ENCODE measurements at places on chromosomes 7 and 10.

- DNase-seq: no peak
Observed at GRCh38 chr10:123069246-123069986, 60.6 kb downstream of the ACADSB start.

DNA sequence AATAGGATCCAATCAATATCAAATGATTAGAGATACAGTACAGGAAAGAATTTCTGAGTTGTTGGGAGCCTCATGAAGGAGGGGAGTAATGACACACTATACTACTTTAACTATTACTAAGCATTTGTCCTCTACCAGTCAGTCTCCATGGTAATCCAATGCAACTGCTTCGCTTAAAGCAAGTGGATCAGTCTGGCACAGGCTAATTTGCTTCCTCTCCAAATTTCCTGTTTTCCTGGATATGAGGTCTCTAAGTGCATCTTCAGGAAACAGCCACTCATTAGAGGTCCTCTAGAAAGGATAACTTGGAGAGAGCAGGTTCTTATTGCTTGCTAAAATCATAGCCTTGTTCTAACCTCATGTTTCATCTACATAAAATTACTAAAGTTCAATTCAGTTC, 8.4 kb upstream of the SEPTIN7 start:
- no peak for DNase-seq

GRCh38 chr10:29555746-29556481, 78.9 kb downstream of the SVIL start:
- no peak for DNase-seq

DNA sequence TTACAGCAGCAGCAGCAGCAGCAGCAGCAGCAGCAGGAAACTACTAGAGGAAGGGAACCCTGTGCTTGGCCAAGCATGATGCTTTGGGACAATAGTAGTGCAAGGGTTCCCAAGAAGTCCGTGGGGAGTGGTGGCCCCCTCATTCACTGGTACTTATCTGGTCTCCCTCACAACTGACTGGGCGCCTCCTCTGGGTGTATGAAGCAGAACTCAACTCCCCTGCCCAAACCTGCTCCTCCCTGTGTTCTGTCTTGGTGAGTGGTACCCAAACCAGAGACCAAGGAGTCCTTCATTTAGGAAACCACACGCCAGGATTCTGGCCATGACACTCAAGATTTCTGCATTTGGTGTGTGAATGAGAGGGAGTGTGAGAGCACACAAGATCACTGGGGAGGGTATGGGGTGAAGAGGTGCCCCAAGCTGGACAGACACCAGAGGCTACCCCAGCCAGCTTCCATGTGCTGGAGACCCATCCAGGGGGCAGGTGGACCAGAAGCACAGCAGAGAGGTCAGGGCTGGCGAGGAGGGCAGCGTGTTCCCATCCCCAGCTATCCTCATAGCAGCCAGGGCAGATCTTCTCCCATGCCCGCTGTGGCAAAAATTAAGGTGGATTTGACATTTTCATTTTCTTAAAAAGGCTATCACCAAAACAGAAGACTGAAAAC, 10.6 kb upstream of the ZNF777 start:
- DNase-seq: no peak

DNA sequence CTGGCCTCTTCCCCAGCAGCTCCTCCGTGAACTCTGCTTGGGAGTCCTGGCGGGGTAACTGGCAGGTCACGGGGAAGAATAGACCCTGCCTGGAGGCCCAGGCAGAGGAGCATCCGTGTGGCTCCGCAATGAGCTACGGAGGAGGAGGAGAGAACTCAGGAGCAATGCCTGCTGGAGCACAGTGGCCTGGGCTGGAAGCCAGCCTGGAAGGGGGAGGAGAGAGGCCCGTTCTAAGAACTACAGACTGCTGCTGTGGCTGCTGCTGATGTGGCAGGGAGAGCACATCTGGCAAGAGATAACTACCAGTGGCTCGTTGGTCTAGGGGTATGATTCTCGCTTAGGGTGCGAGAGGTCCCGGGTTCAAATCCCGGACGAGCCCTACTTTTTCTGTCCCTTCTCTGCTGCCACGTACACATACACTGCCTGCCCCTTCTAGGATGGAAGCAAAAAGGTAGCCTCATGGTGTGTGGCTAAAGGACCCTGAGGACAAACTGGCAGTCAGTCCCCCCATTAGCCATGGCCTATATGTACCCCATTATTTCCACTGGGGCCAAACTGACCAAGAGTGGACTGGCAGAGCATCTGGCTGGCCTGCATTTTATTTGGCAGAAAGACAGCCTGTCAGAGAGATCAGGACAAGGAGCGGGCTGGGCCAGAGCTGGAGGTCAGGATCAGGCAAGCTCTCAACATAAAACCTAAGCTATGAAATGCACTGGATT, 7.7 kb upstream of the OPN1SW start:
- no peak for DNase-seq

- DNase-seq: no peak
Observed at GRCh38 chr7:146772601-146773000, 656.0 kb downstream of the CNTNAP2 start.

DNA sequence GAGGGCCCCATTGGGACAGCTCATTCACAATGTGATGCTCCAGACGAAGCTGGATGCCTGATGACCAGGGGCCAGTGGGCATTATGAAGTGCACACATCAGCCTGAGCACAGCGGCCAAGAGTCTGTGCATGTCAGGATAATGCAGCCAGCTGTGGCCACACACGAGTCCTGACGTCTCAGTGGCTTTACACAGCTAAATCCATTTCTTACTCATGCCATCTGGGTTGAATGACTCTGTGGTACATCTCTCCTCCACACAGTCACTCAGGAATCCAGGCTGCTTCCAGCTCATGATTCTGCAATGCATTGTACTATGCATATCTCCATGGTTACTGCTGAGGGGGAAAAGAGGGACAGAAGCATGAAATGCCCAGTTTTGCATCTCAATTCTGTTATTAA, 123.6 kb downstream of the PRLHR start:
- DNase-seq: no peak

GRCh38 chr7:29798422-29798821, 7.9 kb upstream of the WIPF3 start:
- DNase-seq: no peak

DNA sequence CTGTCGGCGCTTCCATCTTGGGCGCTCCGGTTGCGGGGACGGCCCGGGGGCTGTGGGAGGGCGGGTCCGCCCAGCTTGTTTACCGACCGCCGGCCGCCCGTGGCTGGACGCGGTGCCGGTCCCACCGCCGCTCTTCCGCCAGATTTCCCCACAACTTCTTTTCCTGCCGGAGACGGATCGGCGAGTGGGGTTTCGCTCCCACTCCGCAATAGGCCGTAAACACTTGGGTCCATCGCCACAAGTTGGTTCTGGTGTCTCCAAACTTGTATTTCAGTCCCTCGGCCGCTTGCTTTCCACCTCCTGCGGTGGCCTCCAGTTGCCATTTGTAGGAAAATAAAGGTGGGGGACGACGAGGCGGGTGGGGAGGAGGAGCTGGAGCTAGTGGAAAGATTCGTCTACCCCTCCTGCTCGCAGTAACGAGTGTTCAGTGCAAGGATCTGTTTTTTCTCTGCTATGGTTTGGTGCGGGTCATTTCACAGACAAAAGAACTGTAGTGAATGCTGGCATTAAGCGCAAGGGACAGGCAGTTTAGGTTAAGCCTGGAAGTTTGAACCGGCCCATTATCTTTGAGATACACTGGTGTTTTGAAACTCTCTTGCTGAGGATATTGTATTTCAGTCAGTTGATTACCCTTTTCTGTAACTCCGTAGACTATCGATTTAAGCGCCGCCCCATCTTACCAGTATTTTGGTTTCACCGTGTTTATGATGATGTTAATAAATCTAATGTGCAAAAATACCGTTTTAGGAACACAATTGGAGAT, 24.3 kb upstream of the ZRANB1 start:
- peak; percentile 23 for DNase-seq

GRCh38 chr10:126598009-126598408, 72.5 kb downstream of the C10orf90 start:
- DNase-seq: peak; percentile 5

DNA sequence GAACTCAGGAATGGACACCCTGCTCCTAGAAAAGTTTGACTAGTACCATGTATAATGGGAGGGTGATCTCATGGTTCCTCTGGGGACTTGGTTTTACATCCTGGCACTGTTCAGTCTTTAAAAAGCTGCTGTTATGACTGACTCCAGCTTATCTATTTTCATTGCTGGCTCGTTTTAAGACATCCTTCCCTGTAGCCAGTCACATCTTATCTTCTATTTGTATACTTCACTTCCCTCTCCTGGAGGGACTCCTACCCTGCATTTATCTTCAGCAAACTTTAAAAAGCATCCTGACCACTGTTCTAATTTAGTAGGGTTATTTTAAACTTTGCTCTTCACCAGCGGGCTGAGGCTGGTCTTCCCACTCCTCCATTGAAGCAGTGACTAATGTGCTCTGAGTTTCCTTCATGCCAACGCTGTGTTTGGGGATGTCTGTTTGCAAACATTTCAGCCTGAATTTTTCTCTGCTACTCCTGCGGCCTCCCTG, 72.9 kb upstream of the ARMC3 start:
- no peak for DNase-seq

DNA sequence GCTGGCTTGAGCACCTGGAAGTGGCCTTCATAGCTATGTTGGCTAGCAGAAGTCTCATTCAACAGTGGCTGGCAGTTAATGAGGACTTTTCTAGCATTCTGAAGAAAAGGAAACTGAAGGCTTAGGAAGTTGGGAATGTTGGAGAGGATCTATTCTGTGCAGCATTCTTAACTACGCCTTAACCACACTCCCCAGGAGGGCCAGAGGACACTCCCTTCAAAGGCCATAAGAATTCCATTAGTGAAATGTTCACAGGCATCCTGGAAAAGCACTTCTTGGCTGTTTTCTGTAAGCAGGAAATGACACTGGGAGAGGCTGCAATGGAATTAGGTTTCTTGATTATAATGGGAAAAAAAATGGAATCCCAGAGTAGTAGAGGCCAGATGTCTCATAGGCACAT, 188.9 kb downstream of the ARHGAP12 start:
- no peak for DNase-seq

DNA sequence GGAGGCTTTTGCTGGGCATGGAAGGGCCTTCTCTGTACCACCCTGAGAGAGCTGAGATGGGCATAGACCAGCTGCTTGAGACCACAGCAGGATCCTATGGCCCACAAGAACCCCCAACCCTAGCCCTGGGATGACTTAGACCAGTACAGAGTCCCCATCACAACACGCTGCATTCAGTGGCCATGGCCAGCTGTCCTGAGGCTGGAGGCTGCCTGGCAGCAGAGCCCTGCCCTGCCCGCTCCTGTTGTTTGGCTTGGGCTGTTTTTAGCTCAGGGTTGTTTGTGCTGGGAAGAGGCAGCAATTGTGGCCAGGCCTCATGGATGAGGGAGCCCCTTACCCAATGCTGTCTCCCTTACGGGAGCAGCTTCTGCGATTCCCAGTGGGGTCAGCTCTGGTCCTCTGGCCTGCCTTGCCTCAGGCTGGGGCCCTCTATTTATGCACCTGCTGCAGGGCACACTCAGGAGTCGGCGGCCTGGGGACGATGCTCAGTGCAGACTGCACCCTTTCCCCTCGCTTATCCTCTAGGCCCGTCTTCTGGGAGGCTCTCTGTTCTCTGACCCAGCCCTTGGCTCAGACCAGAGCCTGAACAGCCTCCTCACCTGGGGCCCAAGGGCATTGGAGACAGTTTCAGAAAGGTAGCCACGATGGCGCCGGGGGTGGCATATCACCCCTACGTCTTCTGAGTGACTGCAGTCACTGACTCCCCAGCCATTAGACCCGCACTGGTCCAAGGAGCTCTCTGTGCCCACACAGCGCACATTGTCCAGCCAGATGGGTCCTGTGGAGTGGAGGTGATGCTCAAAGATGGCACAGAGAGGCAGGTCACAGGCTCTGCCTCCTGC, 6.3 kb downstream of the LOXL4 start:
- DNase-seq: no peak

DNA sequence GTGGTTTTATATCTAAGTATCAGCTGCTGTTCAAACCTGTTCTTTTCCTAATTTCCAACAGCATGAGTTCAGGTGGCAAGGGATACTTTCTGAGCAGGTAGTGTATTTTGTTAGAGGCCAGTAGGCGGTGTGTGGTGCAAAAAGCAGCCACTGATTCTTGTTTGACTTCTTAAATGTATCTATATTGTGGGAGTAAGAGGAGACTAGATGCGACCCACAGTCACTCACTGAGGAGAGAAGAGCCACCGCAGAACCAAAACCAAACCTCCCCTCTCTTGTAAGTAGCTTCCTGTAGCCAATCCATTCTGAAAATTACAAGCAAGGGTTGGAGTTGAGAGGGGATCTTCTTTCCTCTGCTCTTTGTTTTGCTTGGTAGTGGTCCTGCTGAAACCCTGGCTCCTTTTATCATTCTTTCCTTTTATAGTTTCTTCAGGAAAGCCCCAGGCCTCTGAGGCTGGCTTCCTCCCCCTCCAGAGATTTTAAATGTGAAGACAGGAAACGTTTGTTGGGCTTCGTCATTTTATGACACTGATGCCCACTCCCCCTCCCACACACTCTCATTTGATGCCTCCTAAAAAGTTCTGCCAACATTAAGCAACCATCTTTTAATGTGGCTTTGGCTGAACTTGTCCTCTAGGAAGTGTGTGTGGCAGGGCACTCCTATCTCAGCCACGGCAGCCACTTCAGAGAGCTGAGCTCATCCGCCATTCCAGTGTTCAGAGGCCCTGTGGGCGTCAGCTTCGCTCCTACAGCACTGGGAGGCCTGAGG, 566.0 kb downstream of the SUGCT start:
- DNase-seq: no peak

DNA sequence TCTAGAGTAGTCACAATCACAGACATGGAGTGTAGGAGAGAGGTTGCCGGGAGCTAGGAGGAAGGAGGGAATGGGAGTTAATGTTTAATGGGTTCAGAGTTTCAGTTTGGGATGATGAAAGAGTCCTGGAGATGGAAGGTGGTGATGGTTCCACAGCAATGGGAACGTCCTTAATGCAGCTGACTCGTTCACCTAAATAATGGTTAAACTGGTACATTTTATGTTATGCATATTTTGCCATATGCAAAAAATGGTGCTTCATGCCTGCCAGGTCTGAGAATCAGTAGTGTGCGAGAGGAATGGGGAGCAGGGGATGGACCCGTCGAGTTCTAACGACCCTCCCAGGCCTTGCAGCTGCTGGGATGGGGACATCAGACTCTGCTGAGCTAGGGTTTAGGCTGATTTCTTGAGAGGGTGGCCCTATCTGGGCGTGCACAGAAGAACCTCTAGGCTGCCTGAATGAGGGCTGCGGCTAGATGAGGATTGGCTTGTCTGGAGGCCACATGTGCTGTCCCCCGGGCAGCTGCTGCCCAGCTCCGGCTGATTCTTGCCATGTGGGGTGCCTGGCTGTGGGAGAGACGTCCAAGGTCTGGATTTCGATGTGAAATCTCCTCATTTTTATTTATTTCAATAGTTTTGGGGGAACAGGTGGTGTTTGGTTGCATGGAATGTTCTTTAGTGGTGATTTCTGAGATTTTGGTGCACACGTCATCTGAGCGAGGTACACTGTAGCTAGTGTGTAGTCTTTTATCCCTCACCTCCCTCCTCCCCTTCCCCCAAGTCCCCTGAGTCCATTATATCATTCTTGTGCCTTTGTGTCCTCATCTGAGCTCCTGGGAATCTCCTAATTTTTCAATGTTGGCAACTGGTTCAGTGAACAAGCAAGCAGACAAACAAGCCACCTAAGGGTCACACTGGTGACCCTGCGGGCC, 116.0 kb downstream of the GRK5 start:
- no peak for DNase-seq

All from stimulated activated CD4-positive, alpha-beta T cell treated with anti-CD3 and anti-CD28 coated beads, Interleukin-1b, Interleukin-23, amount 100 ng/mL, for 4 hours (primary cell).